ENCODE measurements at places on chromosomes 2 and 18. TPM values are rescaled to one million over a fixed set of nuclear protein-coding genes. Genes with fewer than 3 reads are reported as not detected.

The NDUFV2 gene
- total RNA-seq, result 164 TPM

The HEATR5B gene
- 9.9 TPM for total RNA-seq

DNA sequence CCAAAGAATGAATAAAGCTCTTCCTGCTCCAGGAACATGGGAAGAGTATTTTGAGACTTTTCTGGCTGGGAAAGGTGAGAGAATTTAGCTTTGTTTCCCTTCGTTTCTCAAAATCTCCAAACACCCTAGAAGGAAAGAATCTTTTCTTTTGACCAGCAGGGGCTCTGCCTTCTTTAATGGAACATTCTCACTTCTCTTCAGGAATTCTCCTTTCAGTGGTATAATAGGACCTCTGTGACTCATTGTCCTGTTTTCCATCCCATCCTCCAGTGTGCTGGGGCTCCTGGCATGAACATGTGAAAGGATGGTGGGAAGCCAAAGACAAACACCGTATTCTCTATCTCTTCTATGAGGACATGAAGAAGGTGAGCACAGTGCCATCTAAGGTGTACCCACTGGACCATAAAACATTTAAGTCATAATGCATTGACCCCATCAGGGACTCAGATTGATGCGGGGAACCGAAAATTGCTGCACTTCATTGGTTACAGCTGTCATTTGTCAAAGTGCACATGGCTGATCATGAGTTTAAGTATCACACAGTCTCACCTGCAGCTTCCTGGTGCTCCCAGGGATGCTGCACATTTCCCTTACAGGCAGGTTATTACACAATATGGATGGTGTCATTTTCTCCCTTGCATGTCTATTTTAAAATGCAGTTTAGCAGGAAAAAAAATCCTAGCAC, 5.5 kb downstream of the SULT1C4 start:
- peak; percentile 25 for DNase-seq
- no peak overlapping the region for H3K27ac ChIP-seq
- H3K4me3 ChIP-seq, result no peak overlapping the region
- H3K27me3 ChIP-seq, result no peaks in the 10 kb centered on the region

- H3K4me1 ChIP-seq, result peaks cover 15% of the 10 kb centered on the region
- no peaks in the 10 kb centered on the region for H3K36me3 ChIP-seq
- DNase-seq, result no peak
- H3K27me3 ChIP-seq, result no peaks in the 10 kb centered on the region
- no peak overlapping the region for H3K4me3 ChIP-seq
Measured at GRCh38 chr2:223587301-223587700, 14.9 kb downstream of the SCG2 start.

GRCh38 chr2:78887446-78887845, 138.1 kb upstream of the REG3G start:
- H3K27ac ChIP-seq, result no peak overlapping the region
- no peaks in the 10 kb centered on the region for H3K4me1 ChIP-seq
- H3K4me3 ChIP-seq, result no peak overlapping the region
- H3K36me3 ChIP-seq, result no peaks in the 10 kb centered on the region

DNA sequence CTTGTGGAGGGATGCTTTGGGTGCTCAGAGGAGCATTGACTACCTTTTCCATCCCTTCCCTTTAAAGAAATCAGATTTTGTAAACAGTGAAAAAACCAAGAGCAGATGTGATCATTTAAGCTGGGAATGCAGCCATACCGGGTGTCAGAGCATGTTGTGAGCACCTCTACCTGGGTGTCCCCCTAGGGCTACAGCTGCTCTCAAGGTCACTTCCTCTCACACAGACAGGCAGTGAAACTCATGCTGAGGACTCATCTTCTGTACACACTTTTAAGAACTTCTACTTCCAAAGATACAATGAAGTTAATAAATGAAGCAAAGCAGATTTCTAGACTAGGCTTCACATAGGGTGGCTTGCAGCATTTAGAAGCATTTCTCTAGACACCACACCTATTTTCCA, 48.4 kb upstream of the FRZB start:
- peak overlapping the region; percentile 76 for H3K27ac ChIP-seq
- DNase-seq, result no peak
- H3K36me3 ChIP-seq, result peaks cover 38% of the 10 kb centered on the region
- H3K4me1 ChIP-seq, result peaks cover 50% of the 10 kb centered on the region
- H3K27me3 ChIP-seq, result 0 out of 2 replicates have a peak, but pooled peaks cover 1% of the 10 kb centered on the region

DNA sequence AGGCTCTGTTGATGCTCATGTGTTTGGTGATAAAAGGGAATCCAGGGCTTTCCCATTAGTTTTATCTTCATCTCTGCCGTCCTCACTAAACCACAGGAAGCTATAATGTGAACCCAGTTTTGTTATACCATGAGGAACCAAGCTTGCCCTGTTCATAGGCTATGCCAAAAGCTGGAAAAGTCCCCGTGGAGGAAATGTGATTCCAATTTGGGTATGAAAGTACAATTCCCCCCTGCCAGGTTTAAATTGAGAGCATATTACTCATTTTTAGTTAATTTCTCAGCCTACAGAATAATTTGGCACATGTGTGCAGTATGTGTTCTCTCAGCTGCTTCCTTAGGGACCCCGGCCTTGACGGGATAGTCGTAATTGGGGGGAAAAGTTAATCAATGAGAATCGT, 327.4 kb downstream of the RND3 start:
- H3K4me1 ChIP-seq, result no peaks in the 10 kb centered on the region
- no peak overlapping the region for H3K4me3 ChIP-seq
- no peaks in the 10 kb centered on the region for H3K36me3 ChIP-seq
- no peaks in the 10 kb centered on the region for H3K27me3 ChIP-seq

Measured in HFFc6 (cell line).